Fibroblast of villous mesenchyme (primary cell): ENCODE measurements at places on chromosomes 5 and 9. TPM values are rescaled to one million over a fixed set of nuclear protein-coding genes. Genes with fewer than 3 reads are reported as not detected.

AIF1L gene
- total RNA-seq, result 0.32 and 0.43 TPM in 2 replicates

DNA sequence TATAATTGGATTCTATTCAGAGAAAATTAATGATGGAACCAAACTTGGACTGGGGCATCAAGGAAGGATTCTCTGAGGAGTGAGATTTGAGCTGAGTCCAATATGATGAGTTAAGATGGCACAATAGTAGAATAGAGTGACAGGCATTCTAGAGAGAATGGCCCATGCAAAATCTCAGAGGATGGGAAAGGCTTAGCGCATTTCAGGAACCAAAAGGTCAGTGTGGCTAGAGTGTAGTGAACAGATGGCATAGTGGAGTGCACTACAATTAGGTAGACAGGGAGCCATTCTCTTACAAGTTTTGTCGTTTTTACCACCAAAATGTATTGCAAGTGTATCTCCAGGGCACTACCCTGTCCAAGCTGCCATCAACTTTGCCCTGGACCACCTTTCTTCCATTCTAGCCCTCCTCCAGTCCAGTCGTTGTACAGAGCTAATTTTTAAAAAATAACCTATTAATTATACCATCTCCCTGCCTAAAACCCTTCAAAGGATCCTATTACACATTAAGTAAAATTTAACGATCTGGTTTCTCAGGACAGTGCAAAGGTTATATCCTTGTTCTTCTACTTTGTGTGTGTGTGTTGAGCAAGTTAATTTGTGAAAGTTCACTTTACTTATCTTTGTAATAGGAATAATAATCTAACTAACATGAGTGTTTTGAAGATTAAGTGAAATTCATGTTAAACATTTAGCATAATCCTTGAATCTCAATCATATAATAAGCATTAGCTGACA lies 211.7 kb downstream of the COMMD10 start:
- no peak for DNase-seq

DNA sequence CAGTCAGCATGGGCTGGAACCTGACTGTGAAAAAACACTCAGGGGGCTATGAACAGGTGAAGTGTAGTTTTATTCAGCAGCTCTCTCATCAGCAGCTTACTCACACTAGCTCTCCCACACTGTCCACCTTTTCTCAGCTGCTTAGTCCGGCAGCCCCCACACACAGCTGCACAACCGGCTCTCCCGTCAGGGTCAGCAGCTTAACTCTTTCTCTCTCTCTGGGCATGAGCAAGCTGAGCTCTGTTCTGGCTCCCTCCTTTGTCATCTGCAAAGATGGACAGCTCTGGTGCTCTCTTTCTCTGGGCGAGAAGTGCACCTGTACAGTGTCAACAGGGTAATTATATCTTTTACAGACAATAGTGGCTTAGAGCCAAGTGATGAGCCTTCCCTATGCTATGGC lies 8.2 kb downstream of the DMAC1 start:
- no peak for DNase-seq

LHX2 gene
- not detected in 2 replicates for total RNA-seq

ZBTB34 gene
- 6.9 and 8.1 TPM in 2 replicates for total RNA-seq

DNA sequence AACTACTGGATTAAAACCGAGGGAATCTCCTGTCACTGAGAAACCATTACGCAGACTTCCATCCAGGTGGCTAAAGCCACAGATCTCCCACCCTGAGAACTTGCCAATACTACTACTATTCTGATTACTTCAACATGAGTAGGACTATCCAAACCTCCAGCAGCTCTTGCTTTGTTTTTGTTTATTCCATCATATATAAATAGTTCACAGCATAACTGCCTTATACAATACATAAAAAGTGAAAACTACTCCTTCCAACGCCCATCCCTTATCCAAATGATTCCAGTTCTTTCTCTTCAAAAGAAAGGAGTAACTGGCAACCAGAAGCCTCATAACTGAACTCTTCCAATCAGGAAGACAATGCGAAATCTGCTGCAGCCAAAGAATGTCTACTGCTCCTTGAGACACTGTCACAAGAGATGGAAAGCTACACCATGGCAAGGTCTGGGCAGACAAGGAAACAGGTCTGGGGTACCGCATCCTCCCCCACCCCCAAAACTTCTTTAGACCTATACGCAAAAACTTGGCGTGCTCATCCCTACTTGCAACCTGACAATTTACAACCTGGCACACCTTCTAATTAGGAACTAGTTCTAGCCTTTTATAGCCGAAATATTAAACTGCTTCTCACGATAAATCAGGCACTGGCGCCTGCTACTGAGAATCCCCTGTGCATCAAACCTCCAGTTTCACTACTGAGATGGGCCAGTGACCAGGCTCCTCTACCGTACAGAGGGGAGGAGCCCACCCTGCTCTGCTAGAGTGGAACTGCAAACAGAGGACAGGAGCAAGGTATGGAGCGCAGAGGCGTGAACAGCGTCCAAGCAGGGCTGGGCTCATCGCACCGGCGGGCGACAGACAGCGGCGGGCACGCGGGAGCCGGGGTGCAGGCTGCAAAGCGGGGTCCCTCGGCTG lies 986 bp downstream of the PLPP1 start:
- DNase-seq, result peak; percentile 42

CARTPT gene
- not detected in 2 replicates for total RNA-seq

DNA sequence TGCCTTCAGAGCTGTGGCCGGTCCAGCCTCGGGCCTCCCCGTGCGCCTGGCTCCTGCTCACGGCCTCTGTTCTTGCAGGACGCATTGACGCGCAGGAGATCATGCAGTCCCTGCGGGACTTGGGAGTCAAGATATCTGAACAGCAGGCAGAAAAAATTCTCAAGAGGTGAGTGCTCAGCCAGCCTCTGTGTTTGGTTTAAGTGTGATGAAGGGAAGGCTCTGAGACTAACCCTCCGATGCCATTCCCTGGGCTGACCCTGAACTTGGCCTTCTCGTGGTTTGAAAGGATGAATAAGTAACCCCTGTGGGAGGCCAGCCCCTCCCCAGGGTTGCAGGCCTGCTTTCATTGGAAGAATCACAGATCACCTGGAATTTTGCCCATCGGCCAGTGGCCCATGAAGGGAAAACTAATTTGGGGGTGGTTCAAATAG lies 26.3 kb downstream of the PTGES2 start:
- no peak for DNase-seq

DNA sequence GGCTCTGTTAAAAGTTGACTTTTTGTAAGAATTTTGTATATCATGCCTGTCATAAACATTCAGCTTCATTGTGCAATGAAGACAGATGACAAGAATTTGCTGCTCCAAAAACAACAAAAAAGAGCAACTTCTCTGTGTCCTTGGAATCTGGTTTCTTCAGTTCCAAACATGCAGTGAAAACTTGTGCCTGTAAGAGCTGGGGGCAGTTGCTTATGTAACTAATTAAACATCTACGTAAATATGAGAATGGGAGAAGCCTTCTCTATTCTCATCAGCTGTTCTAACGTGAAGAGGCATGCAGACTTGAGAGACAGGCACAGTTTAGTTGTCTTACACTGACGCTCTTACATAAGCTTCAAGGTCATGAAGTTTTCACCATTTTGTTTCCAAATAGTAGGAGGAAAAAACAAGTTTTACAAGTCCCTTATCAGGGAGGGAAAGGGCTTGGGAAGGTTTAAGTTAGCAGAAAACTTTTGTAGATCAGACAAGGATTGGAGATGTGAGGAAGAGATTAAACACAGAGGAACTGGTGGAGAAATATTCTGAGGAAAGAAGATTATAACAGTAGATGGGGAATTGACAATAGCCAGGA lies 170.4 kb downstream of the RFK start:
- peak; percentile 83 for DNase-seq

DNA sequence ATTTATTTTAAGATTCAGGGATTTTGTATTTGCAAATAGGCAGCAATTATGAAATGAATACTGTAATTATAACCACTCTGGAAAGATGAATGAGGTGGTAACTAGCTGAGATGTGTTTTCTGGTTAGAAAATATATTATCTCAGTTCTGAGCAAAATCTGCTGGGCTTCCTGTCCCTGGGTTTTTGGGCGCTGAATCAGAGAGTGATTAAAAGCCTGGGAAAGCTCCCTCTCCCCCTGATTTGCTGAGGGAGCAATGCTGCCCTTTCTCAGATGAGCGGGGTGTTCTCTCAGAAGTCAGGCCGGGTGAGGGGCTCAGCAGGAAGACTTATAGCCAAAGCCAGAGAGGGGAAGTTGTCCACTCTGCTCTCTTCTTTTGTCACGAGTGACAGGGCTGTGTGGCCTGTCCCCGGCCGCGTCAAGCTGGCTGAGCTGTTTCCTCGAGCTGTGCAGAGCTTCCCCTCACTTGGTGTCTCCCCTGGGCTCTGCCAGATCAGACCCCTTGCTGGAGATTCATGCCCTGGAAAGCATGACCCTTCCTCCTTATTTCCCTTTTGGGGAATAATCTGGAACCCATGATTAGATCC lies 39.8 kb upstream of the PITX1 start:
- peak; percentile 22 for DNase-seq

FAXDC2 gene
- total RNA-seq, result 4.2 and 7.8 TPM in 2 replicates

DNA sequence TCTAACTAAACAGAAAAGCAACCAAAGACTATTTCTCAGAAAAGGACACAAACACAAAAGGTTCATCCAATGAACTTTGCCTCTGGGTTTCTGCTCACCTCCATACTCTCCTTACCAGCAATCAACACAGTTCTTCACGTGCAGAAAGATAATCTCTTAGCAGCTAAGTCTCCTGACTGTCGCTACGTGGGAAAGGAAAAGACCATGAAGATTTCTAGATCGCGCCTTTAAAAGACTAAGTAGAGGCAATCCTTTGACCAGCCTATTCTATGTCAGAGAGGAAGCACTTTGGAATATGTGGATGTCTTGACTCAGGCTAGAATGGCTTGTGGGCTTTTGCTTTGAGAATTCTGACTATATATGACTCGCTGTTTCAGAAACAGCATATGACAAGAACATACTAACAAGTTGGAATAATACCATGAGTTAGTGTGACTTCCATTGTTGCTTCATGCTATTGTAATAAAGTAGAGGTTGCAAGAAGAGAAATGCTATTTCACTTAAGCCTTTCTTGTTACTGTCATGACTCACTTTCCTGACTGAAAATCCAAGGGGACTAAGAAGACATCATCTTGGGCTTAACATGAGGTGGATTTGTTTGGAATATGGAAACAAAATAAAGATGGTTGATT lies 339.5 kb upstream of the RFX3 start:
- no peak for DNase-seq

GPR151 gene
- not detected in 2 replicates for total RNA-seq

GRCh38 chr5:90690307-90690706 lies 131.7 kb downstream of the ADGRV1 start:
- no peak for DNase-seq

BTF3 gene
- 216 and 232 TPM in 2 replicates for total RNA-seq

DNA sequence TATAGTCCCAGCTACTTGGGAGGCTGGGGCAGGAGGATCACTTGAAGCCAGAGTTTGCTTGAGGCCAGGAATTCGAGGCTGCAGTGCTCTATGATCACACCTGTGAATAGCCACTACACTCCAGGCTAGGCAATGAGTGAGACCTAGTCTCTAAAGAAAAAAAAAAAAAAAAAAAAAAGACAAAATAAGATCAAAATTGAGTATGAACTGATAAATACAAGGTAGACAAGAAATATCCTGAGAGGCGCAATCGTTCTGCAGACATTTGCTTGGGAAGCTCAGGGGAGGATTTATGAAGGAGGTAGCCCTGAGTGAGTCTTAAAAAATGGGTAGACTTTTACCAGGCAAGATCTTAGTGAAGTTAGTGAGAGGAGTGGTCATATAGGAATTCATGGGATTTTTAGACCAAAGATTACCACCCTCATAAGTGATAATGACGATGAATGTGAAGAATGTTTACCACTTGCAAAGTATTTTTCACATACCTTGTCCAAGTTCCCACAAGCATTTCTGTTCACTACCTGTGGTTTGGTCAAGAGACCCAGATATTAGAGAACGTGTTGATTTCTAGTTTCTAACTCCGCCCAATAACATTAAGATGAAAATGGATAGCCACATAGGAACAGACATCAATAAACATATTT lies 4.4 kb downstream of the PDCD1LG2 start:
- DNase-seq, result no peak

FBXW11 gene
- total RNA-seq, result 68.0 and 112 TPM in 2 replicates

DNA sequence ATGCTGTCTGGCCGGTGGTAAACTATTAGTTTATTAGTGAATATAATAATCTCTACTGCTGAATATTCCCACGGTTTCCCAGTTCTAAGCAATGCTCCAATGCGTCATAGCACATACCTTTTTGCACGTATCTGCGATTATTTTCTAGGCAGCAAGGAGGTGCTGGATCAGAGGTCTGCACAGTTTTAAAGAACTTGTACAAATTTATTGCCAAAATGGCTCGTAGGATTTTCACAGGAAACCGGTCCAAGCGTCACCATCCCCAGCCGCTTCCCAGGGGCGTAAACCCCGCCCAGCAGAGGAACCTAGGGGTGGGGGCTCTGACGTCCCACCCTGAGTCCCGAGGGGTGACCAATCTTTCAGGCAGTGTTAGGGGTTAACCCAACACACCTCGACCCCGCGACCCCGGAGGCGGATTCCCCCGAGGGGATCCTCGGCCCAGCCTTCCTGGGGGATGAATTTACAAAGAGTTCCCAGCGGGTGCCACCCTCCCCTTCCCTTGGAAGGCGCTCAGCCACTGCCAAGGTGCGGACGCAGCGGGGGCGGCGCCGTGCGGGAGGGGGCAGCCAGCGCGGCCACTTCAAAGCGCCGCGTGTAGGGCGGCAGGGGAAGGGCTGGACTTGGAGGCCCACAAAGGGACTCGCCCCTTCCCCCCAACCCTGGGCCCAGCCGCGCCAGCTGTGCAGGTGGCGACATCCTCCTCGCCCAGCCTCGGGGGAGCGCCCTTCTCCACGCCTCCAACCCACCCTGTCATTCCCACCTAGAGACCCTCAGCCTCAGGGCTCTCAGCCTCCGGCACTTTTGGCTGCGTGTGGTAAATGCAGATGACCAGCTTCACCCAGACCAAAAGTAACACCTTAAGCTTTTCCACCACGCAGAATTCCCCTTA lies 43.5 kb upstream of the TCF7 start:
- DNase-seq, result peak; percentile 34

- DNase-seq, result peak; percentile 51
Measured at GRCh38 chr5:175246242-175246888, 197.6 kb downstream of the DRD1 start.

DNA sequence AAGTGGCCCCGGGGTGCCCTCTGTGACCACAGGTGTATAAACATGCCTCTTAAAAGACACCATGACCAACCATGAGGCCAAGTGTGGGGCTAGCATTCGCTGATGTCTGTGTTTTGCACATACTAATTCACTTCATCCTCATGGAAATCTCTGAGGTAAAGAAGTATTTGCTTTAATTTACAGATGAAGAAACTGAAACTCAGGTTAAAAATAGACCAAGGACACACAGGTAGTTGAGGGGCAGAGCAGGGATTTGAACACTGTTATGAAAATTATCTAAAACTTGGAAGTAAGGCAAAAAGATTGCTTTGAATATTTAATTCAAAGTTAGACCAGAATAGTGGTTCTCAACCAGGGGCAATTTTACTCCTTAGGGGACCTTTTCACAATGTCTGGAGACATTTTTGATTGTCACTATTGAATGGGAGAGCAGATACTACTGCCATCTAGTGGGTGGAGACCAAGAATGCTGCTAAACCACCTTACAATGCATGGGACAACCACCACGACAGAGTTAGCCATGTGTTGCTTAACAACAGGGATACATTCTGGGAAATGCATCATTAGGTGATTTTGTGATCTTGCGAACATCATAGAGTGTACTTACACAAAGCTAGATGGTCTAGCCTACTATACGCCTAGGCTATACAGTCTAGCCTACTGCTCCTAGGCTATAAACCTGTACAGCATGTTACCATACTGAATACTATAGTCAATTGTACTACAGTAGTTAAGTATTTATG lies 8.0 kb upstream of the FXN start:
- peak; percentile 39 for DNase-seq

TSPAN17 gene
- 34.5 and 38.0 TPM in 2 replicates for total RNA-seq
